KBM-7 (cell line): ENCODE measurements at places on chromosomes 3 and 15.

DNA sequence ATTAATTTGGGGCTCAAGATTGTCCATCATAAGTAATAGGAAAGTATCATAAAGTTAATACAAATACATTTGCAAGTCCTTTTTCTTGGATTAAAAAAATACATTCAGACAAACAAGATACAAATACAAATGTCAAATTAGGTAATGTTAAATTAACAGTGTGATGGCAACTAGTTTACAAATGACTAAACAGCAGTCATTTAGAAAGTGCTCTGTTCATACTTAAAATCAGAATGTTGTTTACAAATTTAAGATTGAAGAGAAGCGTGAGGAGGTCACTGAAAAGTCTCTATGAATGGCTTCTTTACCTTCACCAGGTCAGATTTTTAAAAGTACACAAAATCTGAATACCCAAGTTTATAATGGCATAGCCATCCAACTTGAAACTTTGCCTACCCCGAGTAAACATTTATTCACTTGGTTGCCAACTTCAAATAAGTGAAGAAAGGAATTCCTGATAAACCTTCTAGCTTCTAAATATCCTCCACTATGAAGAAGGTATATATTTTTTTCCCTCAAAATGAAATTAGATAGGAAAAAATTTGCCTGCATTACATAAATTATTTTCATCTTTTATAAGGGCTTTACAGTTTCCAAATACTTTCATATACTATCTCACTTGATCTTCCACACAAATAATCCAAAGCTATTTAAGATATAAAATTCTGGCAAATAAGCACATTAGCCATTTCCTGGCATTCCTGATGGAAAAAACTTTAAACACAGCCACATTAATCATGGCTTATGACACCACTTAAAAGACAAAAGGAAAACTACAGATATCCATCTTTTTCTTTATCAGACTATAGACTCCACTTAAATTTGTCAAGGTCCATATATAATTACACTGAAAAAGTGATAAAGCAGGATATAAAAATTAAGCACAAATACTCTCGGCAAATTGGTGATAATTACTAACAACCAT lies 11.5 kb upstream of the NEK10 start:
- no peak for DNase-seq

GRCh38 chr15:58312031-58312430 lies 119.8 kb upstream of the LIPC start:
- DNase-seq: peak; percentile 41

DNA sequence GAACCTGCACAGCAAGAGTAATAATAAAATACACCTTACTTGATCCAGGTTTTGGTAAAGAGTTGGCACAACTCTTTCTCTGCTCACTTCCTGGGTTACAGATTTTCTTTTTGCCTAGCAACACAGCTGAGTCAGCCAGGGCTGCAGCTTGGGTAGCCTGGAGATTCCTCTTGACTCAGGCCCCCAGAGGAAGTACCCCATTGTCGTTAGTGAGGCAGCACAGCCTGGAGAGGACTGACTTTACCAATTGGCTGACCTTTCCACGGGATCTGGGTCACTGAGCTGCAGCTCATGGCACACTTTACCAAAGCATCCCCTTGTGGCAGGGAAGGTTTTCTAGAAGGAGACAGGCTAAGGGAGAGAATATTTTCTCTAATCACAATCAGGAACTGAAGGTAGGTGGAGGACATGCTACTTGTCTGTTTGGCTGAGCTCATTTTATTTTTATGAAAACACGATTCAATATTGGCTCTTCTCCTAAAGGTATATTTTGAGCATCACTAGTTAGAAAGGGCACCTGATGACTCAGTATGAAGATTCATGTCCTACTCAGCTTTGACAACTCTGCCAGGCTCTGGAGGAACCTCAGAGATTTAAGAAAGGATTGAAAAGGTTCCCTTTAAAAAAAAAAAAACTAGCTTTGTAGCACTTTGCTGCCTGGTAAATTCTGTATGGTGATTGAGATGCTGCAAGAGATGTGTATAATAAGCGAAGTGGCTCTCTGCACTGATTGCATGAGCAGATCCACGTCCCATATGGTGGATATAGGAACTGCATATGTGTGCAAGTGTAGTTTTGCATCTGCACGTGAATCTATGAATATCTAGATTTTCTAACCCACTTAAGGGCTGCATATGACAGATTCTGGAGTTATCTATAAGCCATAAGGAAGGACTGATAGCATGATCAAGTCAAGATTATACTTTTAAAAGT lies 124.8 kb downstream of the CHDH start:
- DNase-seq: no peak

DNA sequence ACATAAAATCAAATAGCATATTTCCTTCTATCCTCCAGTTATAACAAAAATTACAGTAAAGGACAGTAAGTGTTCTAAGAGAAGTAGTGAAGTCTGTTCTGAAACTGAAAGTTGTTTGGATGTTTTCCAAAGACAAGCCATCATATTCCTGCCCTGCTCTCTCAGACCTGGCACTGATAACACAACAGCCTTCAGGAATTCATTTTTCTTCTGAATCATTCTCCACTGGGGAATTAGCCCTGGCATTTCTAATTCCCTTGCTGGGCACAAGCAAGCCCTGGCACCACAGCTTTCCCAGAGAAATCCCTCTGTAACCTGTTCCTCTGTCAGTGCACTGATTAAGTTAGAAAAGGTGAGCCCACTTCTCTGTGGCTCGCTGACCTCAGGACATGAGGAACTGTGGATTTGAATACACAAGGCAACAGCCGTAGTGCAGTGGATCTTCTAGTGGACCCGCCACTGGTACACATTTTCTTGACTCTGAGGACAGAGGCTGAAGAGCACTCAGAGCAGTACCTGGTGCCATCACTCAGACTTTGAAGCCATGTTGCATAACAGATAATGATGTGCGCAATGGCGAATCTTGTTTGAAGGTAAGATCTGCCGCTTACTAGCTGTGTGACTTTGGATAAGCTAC lies 61.6 kb downstream of the WWTR1 start:
- no peak for DNase-seq

DNA sequence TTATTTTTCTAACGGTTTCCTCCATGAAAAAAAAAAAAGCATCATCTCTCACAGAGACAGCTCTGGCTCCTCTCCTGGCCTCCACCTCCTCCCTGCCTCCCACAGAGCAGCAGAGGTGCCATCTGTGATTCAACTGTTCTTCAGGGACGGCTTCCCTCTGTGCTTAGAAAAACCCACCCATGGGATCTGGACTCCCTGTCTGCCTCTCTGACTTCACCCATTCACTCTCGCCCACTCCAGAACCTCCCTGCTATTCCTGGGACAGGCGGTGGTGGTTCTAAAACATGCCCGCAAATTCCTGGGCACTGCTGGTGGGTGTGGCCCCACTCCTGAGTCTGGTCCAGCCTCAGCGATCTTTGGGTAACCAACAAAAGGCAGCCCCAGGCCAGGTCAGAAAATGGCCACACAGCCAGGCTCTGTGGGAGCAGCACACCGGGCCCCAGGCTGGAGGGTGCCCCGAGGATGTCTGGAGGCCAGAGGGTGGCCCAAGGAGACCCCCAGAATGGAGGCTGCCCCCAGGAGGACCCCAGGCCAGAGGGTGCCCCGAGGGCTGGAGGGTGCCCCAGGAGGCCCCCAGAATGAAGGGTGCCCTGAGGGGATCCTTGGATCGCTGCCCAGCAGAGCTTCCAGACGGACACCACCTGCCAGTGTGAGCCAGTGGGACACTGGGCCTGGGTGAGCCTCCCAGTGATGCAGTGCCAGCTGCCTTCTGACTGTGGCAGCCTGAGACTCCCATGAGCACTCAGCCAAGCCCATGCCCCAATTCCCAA lies 2.6 kb upstream of the CHST13 start:
- no peak for DNase-seq
